NCI-H2227 treated with DMSO at 0.1 percent for 48 hours (cell line): ENCODE measurements at places on chromosomes 12 and 14.

GRCh38 chr12:73465106-73465505, 1072.5 kb upstream of the ATXN7L3B start:
- no peak for DNase-seq

DNA sequence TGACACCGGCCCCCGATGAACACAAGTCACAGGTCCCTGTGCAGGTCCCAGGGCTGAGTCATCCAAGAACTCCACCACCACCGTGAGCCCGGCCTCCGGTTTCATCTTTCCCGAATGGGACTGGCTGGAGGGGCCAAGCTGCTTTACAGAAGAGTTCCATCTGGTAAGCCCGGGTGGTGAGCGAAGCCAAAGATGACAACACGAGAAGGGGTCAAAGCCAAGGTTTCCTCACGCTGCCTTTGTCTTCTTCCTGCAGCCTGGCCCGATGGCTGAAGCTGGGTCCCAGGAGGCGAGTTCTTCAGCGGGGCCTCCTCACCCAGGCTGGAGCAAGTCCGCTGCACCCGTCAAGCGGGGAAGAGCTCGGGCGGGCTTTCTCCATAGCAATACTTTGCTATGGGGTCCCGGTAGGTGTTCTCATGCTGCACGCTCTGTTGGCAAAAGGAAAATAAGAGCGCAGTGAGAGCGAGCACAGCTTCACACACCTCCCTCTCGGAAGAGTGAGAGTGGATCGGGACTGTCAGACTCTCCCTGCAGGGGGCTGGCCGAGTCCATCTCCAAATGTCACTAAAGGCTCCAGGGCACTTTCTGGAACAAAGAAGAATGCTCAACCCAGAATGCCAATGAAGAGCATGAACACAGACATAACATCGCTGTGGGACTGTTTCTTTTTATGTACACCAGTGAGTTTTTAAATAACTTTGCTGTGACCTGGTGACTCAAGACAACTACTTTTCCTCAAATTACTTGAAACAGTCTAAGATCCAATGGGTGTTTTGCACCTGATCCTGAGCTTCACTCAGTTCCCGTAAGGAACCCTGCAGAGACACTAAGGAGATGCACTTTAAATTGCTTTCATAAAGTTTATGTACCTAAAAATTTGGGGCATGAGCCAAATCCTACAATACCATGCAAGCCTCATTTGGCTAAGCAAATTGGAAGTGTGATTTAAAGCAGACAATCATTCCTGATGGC, 20.1 kb downstream of the SPRING1 start:
- DNase-seq, result no peak

GRCh38 chr14:20609215-20610001, 18.2 kb upstream of the RNASE12 start:
- peak; percentile 87 for DNase-seq

- peak; percentile 38 for DNase-seq
Measured at GRCh38 chr12:130815028-130815741, 23.9 kb downstream of the STX2 start.

GRCh38 chr12:94614288-94614721, 36.1 kb downstream of the TMCC3 start:
- DNase-seq, result no peak

- DNase-seq, result no peak
Measured at GRCh38 chr14:38309522-38310277, 53.8 kb upstream of the CLEC14A start.

DNA sequence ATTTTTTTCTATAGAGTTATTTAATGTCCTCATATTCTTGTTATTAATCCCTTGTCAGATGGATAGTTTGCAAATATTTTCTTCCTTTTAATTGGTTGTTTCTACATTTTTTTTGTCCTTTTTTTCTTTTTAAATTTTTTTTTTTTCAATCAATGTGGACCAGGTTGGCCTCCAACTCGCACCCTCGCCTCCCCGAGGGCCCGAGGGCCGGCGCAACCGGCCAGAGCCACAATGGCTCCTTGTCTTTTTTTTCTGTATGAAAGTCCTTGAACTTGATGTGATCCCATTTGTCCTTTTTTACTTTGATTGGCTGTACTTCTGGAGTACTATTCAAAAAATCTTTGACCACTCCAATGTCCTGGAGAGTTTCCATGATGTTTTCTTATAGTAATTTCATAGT, 17.7 kb upstream of the SLCO1B1 start:
- no peak for DNase-seq

- DNase-seq, result no peak
Measured at GRCh38 chr12:27331291-27331926, 1.2 kb upstream of the BMAL2 start.

- DNase-seq, result peak; percentile 59
Measured at GRCh38 chr12:104132351-104132956, 5.6 kb downstream of the NFYB start.

- DNase-seq, result no peak
Measured at GRCh38 chr12:94299846-94300245, 151.5 kb downstream of the PLXNC1 start.

DNA sequence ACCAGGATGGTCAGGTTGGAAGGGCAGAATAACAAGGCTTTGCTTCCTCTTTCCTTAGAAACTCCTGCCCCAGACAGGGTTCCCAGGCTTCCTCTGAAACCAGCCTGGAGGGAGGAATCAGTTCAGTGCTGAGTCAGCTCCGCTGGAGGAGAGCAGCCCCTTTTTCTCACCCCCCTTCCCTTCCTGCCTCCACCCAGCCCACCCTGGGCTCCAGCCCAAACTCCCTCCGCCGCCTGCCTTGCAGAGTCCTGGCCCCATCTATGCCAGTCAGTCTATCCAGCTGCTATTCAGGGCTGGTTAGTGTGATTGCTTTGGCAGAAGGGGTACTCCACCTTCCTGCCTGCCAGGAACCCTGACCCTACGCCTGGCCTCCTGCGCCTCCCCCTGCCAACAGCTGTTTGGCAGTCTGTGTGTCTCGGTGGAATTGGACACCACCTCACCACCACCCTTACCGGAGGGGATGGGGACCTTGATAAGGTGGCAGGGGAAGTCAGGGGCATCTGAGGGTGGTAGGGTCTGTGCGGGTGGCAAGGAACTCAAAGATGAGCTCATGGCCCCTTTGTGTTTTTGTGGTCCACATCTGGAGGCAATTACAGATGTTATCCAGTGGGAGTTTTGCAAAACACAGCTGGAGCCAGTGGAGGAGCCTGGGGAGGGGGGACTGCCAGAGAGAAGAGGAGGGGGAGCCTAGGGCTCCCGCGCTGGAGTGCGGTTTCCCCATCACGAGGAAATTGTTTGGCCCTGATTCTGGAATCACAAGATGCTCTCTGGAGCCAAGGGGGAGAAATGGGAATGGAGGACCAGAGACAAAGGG, 12.2 kb downstream of the MMP14 start:
- DNase-seq, result no peak
